ENCODE measurements at places on chromosomes 1 and 21.

- peak; percentile 37 for DNase-seq
Observed at GRCh38 chr1:244757091-244757939, 78.1 kb upstream of the COX20 start.

DNA sequence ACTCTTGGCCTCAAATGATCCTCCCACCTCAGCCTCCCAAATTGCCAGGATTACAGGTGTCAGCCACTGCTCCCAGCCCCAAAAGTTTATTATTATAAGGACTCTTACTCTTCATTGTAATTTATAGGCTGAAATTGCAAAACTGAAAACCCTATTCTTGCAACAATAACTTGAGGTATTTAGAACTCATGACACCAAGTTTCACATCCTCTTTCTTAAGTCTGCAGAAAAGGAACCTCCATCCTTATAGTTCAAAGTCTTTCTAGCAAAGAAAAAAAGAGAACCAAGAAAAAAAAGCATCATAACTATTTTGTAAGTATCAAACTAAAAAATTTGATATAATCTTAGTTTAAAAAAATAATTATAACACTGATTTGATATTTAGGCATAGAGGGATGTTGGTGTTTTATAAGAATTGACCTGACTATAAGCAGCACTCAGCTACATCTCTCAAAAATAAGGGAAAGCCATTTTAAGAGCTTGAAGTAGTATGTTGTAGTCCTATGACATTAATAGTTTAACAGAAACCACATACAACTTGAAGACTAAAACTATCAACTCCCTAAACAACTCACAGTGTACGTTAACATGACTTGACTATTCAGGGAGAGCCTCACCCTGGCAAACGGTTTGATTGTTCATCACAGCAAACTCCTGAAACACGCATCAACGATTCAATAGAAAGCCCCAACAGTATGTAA is 122.4 kb downstream of the AKT3 start:
- no peak for DNase-seq

DNA sequence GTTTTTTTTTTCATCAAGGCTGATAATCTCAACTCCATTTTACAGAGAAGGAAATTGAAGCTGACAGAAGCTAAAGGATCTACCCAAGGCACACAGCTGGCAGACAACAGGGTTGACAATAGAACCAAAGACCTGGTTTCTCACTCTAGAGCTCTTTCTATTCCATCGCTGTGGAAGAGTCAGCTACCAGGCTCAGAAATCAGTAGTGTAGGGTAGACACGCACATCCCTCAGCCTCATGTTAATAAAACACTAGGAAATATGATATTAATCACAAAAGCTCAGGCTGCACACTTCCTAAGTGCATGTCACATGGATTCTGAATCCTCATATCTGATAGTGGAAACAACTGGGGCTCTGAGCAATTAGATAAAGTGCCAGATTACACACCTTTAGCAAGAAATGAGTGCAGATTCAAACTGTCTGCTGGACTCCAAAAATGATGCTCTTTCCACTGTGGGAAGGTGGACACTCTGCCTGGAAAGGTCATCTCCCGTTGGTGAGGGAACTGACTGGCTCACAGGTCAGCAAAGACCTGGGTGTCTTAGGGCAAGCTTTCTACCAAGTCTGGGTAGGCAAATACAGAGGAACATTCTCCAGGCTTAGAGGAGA is 139.1 kb downstream of the TGFBR3 start:
- DNase-seq, result no peak

DNA sequence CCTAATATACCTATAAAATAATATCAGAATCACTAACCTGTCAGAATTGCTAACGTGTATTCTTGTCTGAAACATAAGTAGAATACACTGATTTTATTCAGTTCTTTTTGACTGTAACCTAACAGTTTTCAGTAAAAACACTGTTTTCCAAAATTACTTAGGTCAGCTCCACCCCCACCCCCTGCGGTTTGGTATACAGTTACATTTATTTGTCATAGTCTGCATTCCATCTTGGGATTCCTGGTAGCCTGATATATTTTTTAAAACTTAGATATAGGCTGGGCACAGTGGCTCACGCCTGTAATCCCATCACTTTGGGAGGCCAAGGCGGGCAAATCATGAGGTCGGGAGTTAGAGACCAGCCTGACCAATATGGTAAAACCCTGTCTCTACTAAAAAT is 19.8 kb upstream of the ABCD3 start:
- DNase-seq, result no peak

GRCh38 chr1:90273241-90273774 is 278.4 kb downstream of the ZNF326 start:
- no peak for DNase-seq

- peak; percentile 12 for DNase-seq
Observed at GRCh38 chr1:181166377-181167196, 78.1 kb downstream of the IER5 start.

DNA sequence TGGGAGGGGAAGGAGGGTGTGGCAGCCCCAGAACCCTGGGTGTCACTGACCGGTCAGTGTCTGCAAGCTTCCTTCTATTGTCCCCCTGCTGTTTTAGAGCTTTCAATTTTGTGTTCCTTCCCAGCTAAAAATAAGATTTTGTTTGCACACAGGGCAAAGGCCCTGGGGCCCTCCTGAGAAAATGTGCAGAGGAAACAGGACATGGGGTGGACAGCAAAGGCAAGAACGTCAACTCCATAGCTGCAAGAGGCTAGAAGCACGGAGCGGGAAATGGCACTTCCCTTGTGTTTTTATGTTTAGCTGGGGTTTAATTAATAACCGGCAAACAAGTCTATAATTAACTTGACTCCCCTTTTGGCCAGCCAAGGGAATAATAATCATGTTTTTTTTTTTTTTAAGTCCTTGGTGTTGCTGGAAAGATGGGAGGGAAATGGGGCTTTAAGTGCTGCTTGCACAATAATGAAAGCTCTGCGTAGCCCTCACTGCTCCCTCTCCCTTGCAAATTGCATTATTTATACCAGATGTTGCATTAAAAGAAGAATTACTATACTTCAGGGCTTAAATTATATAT is 261.4 kb upstream of the USP24 start:
- no peak for DNase-seq

GRCh38 chr1:31069392-31069791 is 3.9 kb upstream of the PUM1 start:
- no peak for DNase-seq
